ENCODE measurements at places on chromosomes 5 and 9.

DNA sequence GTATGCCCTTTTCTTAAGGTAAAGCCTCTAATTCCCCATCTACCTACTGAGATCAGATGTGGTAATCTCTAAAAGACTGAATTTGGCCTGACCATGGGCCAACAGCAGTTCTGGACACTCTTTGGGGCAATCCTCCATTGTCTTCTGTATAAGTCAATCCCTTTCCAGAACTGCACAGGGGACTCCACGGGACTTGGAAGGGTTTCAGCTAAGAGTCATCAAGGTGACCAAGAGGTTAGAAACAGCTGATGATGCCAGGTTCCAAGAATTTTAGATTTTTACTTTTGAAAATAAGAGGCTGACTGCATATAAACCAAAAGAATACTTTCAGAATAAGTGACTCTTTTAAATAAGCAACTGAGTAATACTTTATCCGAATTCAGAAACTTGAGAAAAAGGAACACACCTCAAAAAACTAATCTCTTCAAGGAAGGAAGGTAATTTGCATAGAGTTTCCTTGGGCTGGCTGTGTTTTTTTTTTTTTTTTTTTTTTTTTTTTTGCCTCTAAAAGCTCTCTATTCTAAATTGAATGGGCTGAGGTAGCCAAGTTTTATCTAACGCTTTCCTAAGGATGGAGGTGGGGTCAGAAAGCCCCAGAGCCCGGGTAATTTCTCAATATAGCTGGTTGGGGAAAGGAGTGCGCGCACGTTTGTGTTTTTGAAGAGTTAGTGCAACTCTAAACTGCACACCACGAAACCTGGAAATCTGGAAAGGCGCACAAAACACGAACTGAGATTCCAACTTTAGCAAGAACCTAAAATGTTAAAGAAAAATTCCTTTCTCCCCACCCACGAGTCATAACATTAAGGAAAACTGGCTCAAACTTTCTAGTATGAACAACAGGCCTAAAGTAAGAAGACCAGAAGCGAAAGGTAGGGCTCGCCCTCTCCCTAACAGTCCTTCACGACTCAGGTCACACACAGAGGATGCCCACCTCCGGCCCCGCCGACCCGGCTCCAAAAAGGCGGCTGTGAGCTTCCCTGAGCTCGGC lies 1.3 kb downstream of the VCP start:
- DNase-seq: peak; percentile 38

DNA sequence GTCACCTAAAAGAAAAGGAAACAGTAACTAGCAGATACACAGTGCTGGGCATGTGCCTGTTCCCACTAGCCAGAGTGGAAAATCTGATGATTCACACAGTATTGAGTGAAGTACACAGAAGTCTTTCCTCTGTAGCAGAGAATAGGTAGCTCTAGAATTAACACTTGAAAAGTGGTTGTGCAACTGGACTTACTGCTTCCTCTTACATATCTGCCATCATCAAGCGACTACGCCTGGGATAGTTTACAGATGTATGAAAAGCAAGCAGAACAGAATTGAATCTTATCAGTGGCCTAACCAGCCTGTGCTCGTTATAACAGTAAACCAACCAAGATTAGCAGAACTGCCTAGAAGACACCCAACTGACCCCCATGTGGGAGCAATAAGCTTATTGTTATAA lies 130.6 kb downstream of the DTWD2 start:
- peak; percentile 91 for DNase-seq

GRCh38 chr5:23419115-23419514 lies 88.3 kb upstream of the PRDM9 start:
- DNase-seq: no peak

DNA sequence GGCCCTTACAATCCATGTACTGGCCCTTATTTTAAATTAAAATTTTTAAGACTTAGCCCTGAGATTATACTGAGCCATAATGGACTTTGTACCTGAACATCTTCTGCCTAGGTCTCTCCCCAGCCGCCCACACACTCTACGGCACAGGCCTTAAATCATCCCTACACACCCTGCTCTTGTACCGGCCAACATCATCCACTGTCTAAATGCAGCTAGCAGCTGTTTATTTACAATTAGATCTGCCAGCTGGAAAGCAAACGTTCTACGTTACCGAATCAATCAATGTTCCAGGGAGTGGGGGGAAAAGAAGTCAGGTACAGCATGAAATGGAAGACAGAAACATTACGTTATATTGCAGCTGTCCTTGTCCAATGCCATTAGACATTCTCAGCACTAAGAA lies 88.4 kb upstream of the GRAMD2B start:
- DNase-seq: no peak

- DNase-seq: no peak
Measured at GRCh38 chr9:99039505-99040182, 65.3 kb upstream of the TGFBR1 start.

DNA sequence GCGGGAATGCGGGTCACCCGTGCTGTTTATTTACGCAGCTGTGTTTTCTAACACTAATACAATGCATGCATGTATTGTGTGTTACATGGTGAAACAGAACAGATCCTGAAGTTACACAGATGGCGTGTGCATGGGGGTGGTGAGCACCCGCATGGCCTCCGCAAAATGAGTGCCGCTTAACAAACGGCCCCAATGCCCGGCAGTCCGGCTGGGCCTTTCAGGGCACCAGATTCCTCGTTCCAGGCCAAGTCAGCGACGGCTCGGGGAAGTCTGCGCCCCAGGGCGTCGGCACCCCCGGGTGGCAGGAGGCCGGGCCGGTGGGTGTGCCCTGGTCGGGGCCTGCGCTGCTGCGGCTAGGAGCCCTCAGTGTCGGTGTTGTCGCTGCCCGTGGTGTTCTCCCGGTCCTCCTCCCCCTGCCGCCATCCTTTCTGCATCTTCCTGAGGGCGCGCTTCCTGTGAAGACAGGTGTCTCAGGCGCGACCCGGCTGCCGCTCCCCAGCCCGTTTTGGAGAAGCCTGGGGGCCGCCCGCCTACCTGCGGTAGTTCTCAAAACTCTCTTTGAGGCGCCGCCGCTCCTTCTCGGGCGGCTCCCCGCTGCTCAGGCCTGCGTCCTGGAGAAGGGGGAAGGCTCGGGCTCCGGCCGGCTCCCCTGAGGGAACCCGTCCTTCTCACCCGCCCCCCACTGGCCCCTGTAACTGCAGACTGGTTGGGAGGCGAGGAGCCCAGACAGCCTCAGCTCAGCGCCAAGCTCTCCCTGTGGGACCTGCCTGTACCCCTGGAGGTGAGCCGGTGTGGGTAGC lies 605 bp upstream of the DNLZ start:
- DNase-seq: no peak

DNA sequence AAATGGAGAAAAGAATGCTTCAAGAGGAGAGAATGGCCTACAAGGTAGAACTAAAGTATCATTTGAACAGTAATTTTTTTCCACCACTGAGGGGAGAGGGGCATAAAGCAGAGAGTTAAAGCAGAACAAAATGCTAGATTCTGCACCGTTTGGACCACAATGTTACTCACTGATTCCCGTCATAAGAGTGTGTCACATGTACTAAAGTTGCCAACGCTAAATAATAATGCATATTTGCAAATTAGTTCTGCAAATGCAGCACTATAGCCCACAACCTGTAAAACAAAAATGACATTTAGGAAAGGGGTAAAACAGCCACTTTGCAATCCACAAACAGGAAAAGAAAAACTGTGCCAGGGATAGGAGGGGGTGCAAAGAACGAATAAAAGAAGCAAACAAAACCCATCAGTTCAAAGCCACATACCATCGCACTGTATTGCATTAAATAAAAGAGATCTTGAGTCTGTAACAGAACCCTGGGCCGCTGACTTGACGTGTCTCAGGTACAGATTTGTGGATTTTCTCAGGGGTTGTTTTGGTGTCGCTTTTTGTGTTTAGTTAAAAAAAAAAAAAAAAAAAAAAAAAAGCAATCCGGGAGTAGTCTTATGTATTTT lies 7.7 kb upstream of the NFIB start:
- DNase-seq: no peak

DNA sequence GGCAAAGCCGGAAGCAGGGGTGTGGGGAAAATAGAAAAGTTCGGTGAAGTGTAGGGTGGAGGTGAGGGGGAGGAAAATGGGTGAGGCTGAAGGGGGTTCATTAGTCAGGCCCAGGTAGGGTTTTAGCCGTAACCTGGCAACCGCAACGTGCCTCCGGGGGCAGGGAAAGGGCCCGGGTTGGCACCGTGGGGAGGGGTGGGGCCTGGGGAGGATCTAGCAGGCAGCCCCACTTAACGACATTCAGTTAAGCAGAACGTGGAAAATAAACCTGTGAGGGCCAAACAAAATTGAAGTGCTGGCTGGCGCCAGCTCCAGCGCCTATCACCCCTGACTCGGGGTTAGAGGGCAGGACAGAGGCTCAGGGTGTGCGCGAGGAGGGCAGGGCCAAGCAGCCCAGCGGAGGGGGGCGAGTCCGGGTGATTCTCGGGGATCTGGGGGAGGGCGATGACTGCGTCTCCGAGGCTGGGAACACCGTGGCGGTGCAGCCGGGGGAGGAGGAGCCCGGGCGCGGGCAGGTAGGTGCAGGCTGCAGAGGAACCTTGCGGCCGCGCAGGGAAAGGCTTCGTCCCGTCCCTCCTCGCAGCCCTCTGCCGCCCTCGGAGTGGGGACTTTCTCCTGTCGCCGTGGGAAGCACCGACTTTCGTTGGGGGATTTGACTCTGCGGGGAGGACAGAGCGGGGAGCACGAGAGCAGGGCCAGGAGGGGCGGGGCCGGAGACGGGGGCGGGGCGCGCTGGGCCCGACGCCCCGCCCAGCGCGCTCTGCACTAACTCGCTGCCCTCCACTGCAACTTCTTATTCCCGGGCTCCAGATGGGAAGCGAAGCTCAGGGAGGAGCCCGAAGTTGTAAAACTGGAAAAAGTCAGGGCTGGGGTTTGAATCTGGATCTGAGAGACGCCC lies 5.1 kb downstream of the RGS14 start:
- DNase-seq: peak; percentile 82

DNA sequence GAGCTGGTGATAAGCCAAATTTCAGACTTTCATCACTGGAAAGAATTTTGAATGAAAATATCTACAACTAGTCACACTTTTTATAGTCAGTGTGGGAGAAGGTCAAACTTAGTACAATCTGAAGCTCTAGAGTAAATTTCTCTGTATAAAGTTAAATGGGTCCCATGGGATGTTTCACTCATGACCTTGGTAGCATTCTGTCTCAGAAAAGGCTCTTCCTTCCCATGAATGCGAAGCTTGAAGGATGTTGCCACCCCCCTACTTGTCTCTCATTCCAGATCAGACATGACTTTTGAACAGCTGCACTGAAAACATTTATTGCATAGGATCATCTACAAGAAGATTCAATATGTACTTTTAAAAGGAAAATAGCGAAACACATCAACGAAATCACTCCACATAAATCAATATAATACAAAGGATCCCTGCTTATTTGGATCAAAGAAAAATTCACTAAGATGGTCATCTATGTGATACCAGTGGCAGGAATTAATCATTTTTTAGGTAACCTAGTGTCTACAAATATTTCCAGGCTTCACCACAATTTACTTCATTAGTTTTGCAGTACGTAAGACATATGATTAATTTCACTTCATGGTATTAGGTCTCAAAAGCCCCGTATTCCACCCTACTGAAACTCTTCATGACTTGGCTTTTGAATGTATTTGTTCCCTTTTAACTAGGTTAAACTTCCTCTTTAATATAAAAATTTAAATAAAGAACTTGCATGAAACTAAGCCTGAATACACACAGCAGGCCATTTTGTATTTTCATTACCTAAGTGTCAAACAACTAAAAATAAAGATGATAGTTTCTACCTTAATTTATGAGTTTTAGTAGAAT lies 4.4 kb downstream of the ST8SIA4 start:
- peak; percentile 16 for DNase-seq

GRCh38 chr5:41858890-41859289 lies 11.3 kb downstream of the OXCT1 start:
- DNase-seq: no peak

DNA sequence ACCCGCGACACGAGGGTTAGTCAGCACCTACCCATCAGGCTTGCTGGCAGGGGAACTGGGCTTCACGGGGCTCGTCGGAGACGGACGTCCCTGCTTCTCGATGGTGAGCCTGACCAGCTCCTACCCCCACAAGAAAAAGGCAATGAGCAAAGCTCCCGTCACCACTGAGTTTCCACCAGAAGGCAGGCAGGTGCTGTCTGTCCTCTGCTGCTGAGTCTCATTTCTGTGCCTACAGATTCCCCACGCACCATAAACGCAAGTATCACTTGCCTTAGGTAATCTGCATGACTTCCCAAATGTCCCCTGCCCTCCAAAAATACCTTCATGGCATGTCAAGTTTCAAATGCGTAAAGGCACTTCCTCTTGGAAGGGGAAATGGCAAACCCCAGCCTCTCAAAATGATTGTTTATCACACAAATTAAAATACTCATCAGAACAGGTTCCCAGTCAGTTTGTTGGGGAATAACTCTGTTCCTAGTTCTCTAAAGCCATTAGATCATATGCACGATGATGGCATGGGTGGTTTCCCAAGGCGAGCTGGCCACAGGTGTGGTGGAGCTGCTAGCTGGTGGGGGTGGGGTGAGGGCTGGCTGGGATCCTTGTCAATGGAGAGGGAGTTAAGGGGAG lies 85.0 kb downstream of the PRRT1B start:
- no peak for DNase-seq

GRCh38 chr5:140800816-140801493 lies at the start of gene PCDHA3:
TSS of gene PCDHA3 (plus strand) at chr5:140801057.
- peak; percentile 17 for DNase-seq

DNA sequence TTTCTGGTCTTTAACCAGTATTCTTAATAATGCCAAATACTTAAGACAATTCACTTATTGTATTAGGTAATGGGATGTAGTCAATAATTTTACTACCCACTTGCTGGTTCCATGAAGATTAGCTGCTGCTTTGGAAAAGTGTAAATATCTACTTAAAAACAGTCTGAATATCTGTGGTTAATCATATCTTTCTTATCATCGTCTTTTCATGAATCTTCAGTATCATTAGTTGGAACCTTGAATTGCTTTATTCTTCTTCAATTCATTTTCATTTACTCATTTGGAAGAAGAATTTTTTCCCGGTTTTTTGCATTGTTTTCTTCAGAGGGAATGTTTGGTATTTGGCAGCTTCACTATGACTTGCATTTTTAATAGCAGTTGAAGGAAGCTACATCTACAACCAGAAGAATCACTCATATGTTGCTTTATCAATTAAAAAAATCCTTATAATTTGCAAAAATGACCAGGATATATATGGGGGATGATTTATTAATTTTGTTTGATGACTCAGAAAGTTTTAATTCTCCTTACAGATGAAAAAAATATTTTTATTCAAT lies 1398.3 kb upstream of the CDH6 start:
- peak; percentile 27 for DNase-seq

- DNase-seq: peak; percentile 54
Measured at GRCh38 chr5:69152731-69153130, 14.2 kb upstream of the CCNB1 start.

GRCh38 chr9:32589083-32589723 lies 16.2 kb upstream of the NDUFB6 start:
- peak; percentile 68 for DNase-seq

DNA sequence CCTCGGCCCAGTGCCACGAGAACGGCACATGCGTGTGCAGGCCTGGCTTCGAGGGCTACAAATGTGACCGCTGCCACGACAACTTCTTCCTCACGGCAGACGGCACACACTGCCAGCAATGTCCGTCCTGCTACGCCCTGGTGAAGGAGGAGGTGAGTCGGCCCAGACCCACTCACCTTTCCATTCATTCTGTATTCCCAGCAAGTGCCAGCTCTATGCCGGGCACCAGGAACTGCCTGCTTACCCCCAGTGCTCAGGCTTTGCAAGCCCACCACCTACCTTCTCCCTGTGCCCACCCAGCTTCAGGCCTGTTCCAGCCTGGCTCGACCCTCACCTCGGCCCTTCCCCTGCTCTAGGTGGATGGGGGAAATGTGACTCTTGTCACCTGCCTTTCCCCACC lies 26.6 kb upstream of the AIF1L start:
- no peak for DNase-seq

GRCh38 chr9:20378851-20379250 lies 243.4 kb downstream of the MLLT3 start:
- peak; percentile 16 for DNase-seq

- DNase-seq: no peak
Measured at GRCh38 chr5:7039074-7039473, 325.8 kb downstream of the TENT4A start.
